ENCODE measurements at places on chromosomes 1 and 21. TPM values are rescaled to one million over a fixed set of nuclear protein-coding genes. Genes with fewer than 3 reads are reported as not detected.

GRCh38 chr1:112692681-112693080 is 14.2 kb downstream of the RHOC start:
- H3K36me3 ChIP-seq, result peaks cover 22% of the 10 kb centered on the region
- no peak overlapping the region for H3K4me3 ChIP-seq
- no peak overlapping the region for H3K27ac ChIP-seq
- H3K4me1 ChIP-seq, result no peaks in the 10 kb centered on the region

PGLYRP4 gene
- total RNA-seq, result not detected

GRCh38 chr1:163315773-163316374 is 5.9 kb upstream of the NUF2 start:
- H3K27me3 ChIP-seq, result no peaks in the 10 kb centered on the region
- H3K36me3 ChIP-seq, result no peaks in the 10 kb centered on the region
- DNase-seq, result no peak
- peaks cover 3% of the 10 kb centered on the region for H3K4me1 ChIP-seq

XCL1 gene
- 0.25 TPM for total RNA-seq

NMNAT2 gene
- 3.0 TPM for total RNA-seq

DNA sequence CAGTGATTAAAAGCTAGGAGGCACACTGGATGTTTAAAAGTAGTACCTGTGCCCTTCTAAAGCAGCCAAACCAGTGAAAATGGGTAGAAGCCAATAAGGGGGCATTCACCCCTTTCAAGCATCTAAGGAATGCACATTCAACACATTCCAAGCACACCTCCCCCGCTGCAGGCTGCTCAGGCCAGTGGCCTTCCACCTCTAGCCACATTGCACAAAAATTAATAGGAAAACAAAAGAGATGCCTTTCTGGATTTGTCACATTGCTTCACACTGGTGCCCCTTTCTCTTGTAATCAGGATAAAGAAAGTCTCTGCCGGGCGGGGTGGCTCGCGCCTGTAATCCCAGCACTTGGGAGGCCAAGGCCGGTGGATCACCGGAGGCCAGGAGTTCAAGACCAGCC is 834.0 kb downstream of the USP25 start:
- no peaks in the 10 kb centered on the region for H3K27me3 ChIP-seq
- no peak for DNase-seq
- peak overlapping the region; percentile 89 for H3K27ac ChIP-seq
- H3K4me3 ChIP-seq, result no peak overlapping the region
- H3K36me3 ChIP-seq, result peaks cover 1% of the 10 kb centered on the region
- H3K4me1 ChIP-seq, result peaks cover 52% of the 10 kb centered on the region

- H3K27ac ChIP-seq, result no peak within 1 kb of the TSS
- peaks cover 26% of the 10 kb centered on the region for H3K4me1 ChIP-seq
- H3K4me3 ChIP-seq, result peak within 1 kb of the TSS; percentile 67
- H3K36me3 ChIP-seq, result no peaks in the 10 kb centered on the region
- no peak for DNase-seq
- H3K27me3 ChIP-seq, result peaks cover 87% of the 10 kb centered on the region
These were observed at the start of gene LMX1A for GRCh38 chr1:165355977-165356811. Gene LMX1A (minus strand): TSS chr1:165356715. CDS start chr1:165355559, 1,156 bp downstream.

DNA sequence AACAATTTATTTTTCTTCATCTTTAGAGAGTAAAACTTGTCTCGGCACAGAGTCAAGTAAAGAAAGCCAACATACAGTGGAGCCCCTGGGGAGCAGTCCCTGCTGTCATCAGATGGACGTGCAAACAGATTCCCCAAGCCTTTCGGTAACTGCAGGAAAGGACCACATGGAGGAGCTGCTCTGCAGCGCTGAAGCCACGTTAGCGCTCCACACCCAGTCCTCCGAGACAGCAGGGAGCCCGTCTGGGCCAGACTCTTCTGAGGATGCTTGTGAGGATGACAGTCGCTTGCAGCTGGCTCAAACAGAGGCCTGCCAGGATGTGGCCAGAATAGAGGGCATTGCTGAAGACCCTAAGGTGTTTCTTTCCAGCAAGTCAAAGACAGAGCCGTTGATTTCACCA is 77.1 kb upstream of the SCCPDH start:
- H3K4me1 ChIP-seq, result peaks cover 26% of the 10 kb centered on the region
- peak overlapping the region; percentile 64 for H3K4me3 ChIP-seq
- peaks cover 18% of the 10 kb centered on the region for H3K36me3 ChIP-seq
- no peak for DNase-seq

CRB1 gene
- not detected for total RNA-seq

CATSPERE gene
- total RNA-seq, result 1.5 TPM

GRCh38 chr1:14795589-14795988 is 197.1 kb downstream of the KAZN start:
- no peaks in the 10 kb centered on the region for H3K4me1 ChIP-seq
- H3K27me3 ChIP-seq, result peaks cover 13% of the 10 kb centered on the region
- DNase-seq, result no peak
- no peak overlapping the region for H3K27ac ChIP-seq

- no peaks in the 10 kb centered on the region for H3K36me3 ChIP-seq
- no peak for DNase-seq
- peaks cover 9% of the 10 kb centered on the region for H3K27me3 ChIP-seq
- no peak overlapping the region for H3K4me3 ChIP-seq
- no peak overlapping the region for H3K27ac ChIP-seq
These were observed 371.6 kb downstream of the AMY1C start for GRCh38 chr1:104121271-104121670.

- no peaks in the 10 kb centered on the region for H3K27me3 ChIP-seq
- H3K27ac ChIP-seq, result no peak overlapping the region
- no peak overlapping the region for H3K4me3 ChIP-seq
- no peak for DNase-seq
- H3K36me3 ChIP-seq, result no peaks in the 10 kb centered on the region
These were observed 38.9 kb downstream of the YY1AP1 start for GRCh38 chr1:155649676-155650075.

GRCh38 chr1:96509339-96509738 is 212.2 kb upstream of the PTBP2 start:
- H3K4me1 ChIP-seq, result peaks cover 5% of the 10 kb centered on the region
- no peak for DNase-seq
- no peak overlapping the region for H3K27ac ChIP-seq
- H3K4me3 ChIP-seq, result no peak overlapping the region
- peaks cover 18% of the 10 kb centered on the region for H3K27me3 ChIP-seq

Data from chondrocyte (in vitro differentiated cells).